ENCODE measurements at places on chromosomes 7 and 10. TPM values are rescaled to one million over a fixed set of nuclear protein-coding genes. Genes with fewer than 3 reads are reported as not detected.
A peak's percentile ranks its signal among the peaks of the same experiment; 100 is the strongest.

The FZD8 gene
- total RNA-seq: 39.3 TPM

The CTAGE8 gene
- not detected for total RNA-seq

The NPFFR1 gene
- total RNA-seq: not detected

DNA sequence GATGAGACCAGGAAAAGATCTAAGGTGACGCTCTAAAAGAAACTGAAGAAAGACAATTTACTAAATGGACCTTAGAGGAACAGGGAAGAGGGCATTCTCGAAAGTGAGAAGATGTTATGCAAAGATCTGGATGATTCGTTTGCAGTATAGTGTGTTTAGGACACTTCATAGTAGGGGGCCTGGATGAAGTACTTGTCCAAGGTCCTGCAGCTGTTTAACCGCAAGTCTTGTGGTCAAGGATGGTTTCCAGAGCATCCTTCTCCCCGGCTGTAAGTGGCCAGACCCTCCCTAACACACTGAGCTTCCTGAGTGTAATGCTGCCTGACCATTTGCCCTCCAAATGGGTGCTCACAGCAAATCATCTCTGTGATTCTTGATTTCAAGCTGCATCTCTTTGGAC lies 101.6 kb downstream of the XPNPEP1 start:
- peak; percentile 37 for DNase-seq

- peak; percentile 88 for DNase-seq
Measured at GRCh38 chr7:92698237-92698841, 108.1 kb upstream of the FAM133B start.

- DNase-seq: no peak
Measured at GRCh38 chr7:2978408-2978807, 65.3 kb downstream of the CARD11 start.

The SCART1 gene
- 0.13 TPM for total RNA-seq

- DNase-seq: no peak
Measured at GRCh38 chr7:43244232-43244631, 131.8 kb downstream of the HECW1 start.

GRCh38 chr7:87330942-87331341 lies 14.5 kb upstream of the CROT start:
- DNase-seq: no peak

Data from SJCRH30 (cell line).